ENCODE measurements at places on chromosomes 4 and X.
A peak's percentile ranks its signal among the peaks of the same experiment; 100 is the strongest.

DNA sequence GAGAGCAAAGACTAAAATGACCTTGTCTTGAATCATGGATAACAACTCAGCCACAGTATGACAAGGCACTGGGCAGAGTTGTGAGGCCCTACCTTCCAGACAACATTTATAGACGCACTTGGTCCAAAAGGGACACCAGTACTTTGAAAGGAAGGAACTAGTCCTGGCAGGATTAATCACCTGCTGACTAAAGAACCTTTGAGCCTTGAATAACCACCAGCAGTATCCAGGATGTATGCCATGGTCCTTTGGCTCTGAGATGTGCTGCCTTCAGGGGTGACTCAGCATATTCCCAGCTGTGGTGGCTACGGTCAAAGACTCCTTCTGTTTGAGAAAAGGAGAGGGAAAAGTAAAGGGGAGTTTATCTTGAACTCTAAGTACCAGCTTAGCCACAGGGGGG lies 118.1 kb upstream of the PRR32 start:
- no peak for DNase-seq

DNA sequence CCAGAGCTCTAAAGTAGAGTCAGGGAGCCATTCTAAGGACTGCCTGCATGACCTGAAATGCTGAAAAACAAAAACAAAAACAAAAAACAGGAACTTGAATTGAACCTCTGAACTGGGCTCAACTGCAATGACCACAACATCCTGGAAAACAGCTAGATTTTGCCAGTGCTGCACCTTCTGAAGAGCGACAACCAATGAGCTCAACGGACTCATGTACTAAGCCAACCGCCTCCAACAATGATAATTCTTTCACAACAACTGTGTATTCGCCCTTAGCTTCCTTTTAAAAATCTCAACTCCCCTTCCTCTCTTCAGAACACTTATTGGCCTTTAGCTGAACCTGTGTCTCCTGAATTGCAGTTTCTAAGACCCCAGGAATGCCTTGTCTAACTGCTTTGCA lies 69.8 kb downstream of the HAUS3 start:
- no peak for DNase-seq

DNA sequence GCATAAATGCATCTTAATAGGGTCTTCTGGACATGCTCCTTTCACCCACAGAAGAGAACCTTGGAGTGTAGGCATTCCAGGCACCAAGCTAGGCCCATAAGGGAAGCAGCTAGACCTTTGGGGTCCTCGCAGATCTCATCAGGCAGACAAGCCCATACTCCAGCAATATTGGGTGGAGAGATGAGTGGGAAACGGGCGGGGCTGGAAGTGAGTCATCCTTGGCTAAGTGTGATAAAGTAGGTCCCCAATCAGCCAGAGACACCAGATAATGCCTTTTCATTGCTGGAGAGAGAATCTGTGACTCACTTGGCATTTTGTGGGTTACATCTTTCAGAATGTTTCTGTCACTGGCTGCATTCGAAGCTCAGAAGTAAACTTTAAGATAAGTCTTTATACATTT lies 133.3 kb upstream of the MBNL3 start:
- DNase-seq = peak; percentile 10

- DNase-seq = no peak
Measured at GRCh38 chrX:19774905-19775304, 112.5 kb downstream of the SH3KBP1 start.

GRCh38 chr4:110483516-110483915 lies 7.6 kb downstream of the ENPEP start:
- DNase-seq = no peak

DNA sequence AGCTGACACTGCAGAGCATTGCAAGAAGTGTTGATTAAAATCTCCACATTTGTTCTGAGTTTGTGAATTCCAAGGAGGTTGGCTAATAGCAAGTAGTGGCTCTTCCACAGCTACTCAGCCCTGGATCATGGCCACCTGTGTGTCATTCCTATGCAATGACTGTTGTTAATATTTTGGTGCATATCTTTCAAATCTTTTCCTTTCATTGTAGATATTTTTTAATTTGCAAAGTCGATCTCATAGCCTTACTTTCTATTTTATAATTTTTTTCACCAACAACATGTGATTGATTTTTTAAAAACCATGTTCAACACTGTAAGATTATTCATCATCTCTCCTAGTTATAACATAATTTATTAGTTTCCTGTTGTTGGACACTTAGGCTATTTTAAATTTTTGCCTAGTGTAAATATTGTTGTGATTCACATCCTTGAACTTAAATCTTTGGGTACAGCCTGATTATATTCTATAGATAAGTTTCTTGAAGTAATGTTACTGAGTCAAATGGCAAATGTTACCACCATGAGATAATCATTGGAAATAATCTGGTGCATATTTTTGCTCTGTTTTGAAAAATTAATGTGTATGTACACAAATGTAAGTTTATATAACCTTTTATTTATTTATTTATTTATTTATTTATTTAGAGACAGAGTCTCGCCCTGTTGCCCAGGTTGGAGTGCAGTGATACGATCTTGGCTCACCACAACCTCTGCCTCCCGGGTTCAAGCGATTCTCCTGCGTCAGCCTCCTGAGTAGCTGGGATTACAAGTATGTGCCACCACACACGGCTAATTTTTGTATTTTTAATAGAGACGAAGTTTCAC lies 17.1 kb upstream of the ARHGAP10 start:
- DNase-seq = no peak

GRCh38 chr4:110088670-110089069 lies 109.7 kb downstream of the ELOVL6 start:
- DNase-seq = no peak

DNA sequence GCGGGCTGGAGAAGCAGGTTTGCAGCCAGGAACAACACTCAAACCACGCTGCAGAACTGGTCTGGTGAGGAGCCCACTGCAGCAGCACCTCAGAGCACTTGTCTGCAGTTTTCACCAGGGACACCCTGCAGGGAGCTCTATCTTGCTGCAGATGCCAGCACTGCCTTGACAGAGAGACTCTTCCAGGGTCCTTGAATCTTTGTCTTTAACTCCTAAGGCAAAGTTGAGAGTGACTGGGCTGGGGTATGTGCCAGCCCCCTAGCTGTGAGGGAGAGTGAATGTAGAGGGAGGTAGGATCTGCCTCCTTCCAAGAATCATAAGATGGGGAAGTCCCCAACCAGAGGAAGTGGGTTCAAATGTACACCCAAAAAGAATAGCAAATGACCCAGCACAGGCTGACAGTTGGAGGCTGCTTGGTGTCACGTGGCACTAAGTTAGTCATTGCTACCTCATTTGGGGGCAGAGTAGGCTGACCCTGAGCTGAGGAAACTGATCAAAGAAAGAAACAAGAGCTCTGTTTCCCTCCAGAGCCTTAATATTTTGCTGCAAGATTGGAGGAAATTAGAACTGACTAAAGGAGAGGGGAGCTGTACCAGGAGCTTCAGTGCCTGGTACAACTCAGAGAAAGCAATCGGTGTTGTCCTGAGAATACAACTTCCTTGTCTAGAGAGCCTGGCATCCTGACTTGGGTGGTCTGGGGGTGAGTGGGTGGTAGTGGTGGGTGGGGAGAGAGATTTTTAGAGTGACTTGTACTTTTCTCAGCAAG lies 28.2 kb upstream of the HUWE1 start:
- peak; percentile 61 for DNase-seq

DNA sequence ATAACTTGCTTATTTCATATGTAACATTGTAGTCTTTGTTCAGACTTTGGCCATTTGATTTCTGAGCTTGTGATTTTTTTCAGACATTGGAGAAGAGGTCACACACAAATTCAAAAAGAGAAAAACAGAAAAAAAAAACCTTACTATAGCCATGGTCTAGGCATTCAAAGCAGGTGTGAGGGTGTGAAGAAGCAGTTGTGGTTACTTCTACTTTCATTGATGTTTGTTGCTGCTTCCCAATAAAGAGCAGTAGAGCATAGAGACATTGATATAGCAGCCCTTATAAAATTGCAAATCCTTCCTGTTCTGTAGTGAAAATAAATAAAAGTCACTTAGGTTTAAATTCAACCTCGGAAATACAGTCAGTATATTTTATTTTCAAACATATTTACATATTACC lies 671.6 kb downstream of the GRXCR1 start:
- no peak for DNase-seq

- no peak for DNase-seq
Measured at GRCh38 chr4:157372567-157372966, 152.0 kb downstream of the GRIA2 start.

DNA sequence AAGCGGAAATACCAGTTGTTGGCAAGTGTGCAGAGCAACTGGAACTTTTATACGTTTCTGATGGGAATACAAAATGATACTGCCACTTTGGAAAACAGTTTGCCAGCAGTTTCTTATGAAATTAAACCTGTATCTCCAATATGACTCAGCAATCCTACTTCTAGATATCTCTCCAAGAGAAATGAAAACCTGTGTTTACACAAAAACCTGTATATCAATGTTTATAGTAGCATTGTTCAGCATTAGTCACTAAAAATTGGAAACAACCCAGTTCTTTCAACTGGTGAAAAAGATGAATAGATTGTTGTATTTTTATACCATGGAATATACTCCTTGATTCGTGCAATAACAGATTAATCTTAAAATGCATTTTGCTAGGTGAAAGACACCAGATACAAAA lies 26.8 kb downstream of the ATP7A start:
- no peak for DNase-seq

DNA sequence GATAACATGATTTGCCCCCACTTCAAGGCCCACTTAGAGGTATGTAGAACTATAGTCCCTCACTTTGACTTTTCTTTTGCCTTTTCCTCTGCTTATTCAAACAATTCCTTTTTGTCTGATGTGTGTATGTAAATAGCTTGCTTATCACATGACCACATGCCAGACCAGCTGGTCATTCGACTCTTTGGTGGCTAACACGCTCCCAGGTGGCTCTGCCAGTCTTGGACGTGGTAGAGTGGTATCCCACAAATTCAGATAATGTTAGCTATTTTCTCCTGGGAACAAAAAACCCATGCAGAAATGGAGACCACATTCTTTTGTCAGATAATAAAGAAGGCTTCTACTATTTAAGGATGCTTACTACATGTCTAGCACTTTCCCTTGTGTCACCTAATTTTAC lies 47.9 kb downstream of the ARHGAP24 start:
- DNase-seq = no peak

GRCh38 chrX:136491832-136492231 lies 4.1 kb downstream of the BRS3 start:
- DNase-seq = no peak

DNA sequence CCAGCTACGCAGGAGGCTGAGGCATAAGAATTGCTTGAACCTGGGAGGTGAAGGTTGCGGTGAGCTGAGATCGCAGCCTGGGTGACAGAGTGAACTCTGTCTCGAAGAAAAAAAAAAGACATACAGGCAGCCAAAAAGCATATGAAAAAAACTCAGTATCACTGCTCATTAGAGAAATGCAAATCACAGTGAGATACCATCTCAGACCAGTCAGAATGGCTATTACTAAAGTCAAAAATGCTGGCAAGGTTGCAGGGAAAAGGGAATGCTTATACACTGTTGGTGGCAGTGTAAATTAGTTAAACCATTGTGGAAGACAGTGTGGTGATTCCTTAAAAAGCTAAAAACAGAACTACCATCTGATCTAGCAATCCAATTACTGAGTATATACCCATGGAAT lies 123.1 kb downstream of the CHIC2 start:
- DNase-seq = no peak

GRCh38 chrX:100662796-100663195 lies 18.8 kb downstream of the SRPX2 start:
- no peak for DNase-seq

DNA sequence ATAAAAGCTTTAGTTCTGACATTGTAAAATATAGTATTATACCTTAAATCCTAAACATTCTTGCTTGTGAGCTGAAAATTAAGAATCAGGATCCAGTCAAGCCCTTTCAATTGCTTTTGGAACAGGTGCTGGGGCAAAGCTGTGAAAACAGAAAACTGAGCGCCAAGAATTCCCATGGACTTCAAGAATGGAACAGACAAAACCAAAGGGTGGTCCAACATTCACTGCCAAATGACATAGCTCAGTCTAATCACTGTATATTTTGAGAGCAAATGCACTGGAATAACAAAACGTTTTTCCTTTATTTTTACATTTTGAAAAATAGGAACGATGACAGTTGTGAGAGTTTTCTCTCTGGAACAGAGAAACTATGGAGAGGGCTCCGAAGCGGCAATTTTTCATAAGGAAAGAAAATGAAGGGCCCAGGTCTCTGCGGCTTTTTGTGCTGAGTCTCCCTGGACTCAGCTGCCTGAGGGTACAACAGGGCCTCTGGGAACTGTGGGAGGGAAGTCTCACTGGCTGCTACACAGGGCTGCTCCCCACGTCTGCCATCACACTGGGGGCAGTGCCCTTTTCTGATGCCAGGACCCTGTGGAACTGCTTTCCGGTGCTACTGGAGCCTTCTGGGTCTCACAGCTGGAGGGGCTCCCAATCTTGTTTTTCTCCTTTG lies 56.0 kb upstream of the BMPR1B start:
- no peak for DNase-seq

GRCh38 chr4:170247596-170247995 lies 157.8 kb upstream of the AADAT start:
- no peak for DNase-seq

DNA sequence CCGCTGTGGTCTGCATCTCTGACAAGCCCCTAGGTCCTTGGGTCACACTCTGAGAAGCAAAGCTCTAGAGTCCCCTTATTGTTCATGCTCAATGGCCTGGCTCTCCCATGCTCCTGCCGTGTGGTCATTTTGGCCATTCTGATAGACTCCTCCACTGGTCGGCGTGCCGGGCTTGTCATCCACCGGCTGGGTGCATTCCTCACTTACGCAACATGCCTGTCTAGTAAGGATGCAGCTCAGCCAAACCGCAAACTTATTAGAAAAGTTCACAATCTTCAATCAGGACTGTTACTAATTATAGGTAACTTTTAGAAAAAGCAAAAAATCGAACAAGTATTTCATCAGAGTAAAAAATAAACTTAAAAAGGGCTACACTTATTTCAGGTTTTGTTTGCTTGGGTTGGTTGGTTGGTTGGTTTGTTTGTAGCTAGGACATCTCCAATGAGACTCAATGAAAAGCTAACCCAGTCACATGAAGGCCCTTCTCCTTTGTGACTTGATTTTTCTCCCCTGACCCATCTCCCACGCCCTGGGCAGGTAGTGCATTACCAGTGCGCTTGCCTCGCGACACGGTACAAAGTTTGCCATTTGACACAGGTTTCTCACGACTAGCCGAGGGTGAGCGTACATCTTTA lies 41.0 kb downstream of the IRF2 start:
- DNase-seq = no peak

GRCh38 chrX:2351999-2352995 lies 148.5 kb downstream of the DHRSX start:
- no peak for DNase-seq

DNA sequence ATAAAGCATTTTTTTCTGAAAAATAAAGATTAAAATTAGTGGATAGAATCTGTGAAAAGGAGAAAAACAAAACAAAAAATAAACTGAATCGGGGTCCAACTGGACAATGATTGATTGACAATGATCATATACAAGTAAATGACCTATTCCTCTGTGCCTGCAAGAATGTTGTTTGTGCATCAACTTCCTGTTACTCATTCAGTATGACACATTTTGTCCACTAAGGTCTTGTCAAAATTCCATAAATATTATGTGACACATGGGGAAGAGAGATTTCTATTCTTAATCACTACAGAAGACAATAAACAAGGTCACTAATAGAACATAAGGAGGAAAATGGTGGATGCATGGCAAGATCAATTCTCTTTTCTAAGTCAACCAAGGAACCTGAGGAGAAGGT lies 54.9 kb downstream of the F8 start:
- DNase-seq = no peak

GRCh38 chrX:1612641-1613286 lies 2.1 kb upstream of the ASMT start:
- DNase-seq = no peak

Data from stimulated activated naive B cell treated with anti-CD40 and anti-IgM and Interleukin-4, amounts not matched to agents 10 μg/mL and 1 μg/mL and 100 μg/mL, for 72 hours (primary cell).